KBM-7 (cell line): ENCODE measurements at places on chromosomes 6 and 20.

GRCh38 chr20:53926428-53927028, 143.9 kb downstream of the BCAS1 start:
- peak; percentile 83 for DNase-seq

GRCh38 chr6:149012040-149012545, 265.3 kb downstream of the UST start:
- no peak for DNase-seq

DNA sequence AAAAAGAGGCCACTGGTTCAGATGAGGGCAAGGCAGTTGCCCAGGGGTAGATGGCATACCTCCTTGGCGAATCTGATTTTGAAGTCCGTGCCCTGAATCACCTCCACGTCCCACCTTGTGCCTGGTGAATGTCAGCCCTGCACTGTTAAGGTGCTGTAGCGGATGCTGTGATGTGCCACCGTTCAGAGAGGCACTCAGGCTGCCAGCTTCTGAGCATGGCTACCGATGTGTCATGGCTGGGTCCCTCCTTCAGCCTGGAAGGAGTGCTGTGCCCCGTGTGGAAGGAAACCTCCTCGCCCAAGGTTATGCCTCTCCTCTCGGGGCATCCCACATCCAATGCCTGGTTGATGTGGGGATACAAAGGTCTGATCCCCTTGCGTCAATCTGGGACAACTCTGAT, 43.6 kb downstream of the UST start:
- no peak for DNase-seq

- DNase-seq, result no peak
Observed at GRCh38 chr20:45246109-45246508, 8.3 kb downstream of the SLPI start.

DNA sequence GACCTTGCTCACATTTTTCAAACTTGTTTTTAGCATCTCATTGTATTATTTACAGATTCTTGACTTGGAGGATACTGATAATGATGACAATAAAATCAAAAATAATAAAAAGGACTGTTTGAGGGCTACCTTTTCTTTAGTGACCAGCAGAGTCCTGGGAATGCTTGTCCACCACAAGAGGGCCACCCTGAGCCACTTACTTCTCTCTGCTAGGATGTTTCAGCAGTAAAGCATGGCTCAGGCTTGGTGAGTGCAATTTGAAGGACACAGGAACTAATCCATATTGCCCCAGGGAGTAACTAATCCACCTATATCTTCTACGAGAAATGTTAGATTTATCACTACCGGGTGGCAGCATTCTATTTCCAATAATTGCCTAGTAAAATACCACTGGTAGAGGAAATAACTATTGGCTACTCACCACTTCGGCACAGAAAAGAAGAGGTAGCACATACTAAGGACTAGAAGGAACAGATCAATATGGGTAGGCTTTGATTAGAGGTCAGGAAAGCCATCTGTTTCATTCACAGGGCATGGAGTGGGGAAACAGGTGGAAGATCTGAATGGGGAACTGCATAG, 5.8 kb upstream of the KIAA0408 start:
- DNase-seq, result peak; percentile 34
